ENCODE measurements at places on chromosomes 6 and 20.

GRCh38 chr6:170049641-170050561 lies 241.0 kb downstream of the DLL1 start:
- peak; percentile 1 for DNase-seq

DNA sequence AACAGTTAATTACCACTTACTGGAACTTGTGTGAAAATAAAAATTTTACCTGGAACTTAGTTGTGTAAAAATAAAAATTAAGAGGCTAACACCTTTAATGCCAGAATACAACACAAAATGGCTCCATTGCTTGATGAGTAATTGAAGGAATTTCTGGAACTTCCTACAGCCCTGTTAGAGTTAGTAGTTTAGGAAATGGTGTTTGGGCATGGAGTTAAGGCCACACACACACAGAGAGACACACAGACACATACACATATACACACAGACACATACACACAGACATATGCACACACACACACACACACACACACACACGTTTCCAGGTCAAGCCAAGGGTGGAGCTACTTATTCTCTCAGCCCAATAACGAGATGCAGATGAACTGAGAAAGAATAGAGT lies 20.6 kb upstream of the CST3 start:
- no peak for DNase-seq

- DNase-seq = no peak
Observed at GRCh38 chr6:35388772-35389352, 46.5 kb downstream of the PPARD start.

DNA sequence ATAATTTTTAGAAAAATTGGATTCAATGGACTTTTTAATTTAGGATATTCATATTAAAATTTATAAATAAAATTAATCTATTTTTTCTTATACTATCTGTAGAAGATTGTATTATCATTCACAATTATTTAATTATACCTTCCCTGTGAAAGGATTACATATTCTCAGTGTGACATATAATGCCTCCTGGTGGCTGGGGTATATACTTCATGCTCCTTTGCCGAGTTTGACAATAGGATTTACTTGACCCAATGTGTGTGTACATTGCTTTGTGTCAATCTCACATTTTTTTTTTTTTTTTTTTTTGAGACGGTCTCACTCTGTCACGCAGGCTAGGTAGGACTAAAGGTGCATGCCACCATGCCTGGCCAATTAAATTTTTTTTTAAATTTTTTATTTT lies 230.0 kb upstream of the CHD6 start:
- DNase-seq = no peak

- no peak for DNase-seq
Observed at GRCh38 chr6:5718231-5718947, 288.3 kb downstream of the NRN1 start.

DNA sequence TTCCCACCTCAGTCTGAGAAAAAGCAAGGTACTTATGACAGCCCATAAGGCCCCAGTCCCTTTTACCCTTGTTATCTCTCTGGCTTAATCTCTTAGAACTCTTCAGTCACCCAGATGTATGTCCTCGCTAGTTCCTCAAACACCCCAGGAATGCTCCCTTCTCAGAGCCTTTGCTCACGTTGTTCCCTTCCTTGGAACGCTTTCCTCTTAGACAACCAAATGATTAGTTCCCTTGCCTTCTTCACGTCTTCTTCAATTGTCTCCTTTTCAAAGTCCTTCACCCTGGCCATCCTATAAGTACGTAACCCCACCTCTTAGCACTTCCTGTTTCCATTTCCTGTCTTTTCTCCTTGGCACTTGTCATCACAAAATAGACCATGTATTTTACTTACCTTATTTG lies 1.1 kb upstream of the APOBEC2 start:
- DNase-seq = no peak

GRCh38 chr6:79687759-79688158 lies 56.6 kb downstream of the SH3BGRL2 start:
- DNase-seq = no peak

DNA sequence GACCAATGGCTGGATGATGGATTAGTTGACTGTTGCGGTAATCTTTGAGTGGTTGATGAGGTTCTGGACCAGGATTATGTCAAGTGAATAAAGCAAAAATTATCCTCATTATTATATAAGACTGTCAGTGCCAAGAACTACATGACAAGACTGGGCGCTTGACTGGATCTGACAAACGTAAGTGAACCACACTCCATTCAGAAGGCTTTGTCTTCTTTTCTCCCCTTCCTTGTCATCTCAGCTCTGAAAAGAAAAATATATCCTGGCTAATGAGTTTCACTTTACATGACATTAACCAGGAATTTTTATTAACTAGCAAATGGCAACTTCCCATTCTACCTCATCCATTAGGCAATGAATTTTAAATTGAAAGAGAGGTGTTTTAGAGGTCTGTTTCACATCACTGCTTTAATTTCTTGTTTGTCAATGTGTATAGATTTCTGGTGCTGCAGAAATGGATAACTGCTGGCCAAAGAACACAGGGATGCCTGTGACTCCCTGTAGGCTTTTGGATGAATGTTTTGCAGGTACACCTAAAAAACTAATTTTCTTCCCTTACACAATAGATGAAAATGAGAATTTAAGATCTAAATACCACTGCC lies 150.1 kb downstream of the ELOVL4 start:
- DNase-seq = no peak

- no peak for DNase-seq
Observed at GRCh38 chr20:19440660-19441527, 228.5 kb downstream of the SLC24A3 start.

GRCh38 chr20:2305479-2305878 lies 9.7 kb downstream of the TGM3 start:
- DNase-seq = no peak

DNA sequence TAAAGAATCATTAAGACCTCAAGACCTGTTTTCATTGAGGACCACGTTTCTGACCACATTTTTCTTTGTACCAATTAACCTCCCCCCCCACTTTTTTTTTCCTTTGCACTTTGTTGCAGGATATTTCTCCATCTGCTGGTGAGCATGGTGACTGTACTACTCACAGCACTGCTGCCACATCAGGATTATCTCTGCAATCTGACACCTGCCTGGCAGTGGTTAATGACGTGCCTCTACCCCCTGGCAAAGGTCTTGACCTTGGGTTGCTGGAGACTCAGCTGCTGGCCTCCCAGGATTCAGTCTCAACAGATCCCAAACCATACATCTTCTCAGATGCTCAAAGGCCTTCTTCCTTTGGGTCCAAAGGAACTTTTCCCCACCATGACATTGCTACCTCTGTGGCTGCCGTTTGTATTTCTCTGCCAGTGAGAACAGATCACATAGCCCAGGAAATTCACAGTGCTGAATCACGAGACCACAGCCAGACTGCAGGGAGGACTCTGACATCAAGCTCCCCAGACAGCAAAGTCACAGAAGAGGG lies 46.6 kb upstream of the EDN3 start:
- no peak for DNase-seq

DNA sequence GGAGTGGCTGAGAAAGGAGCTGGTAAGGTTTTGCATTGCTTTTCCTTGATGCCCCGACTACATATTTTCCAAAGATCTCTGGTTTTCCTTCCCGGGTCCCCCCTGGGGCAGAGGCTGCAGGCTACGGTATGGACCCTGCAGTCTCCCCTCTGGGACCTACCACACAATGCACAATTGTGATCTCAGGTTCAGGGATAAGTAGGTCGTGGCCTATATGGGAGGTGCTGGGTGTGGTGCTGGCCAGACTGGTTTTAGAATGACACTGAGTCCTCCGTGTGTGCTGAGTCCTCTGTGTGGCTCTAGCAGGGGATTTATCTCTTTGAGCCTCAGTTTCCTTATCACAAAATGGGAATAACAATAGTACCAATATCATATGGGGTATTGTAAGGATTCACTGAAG lies 376 bp downstream of the C20orf202 start:
- DNase-seq = no peak

GRCh38 chr6:139349464-139350020 lies 24.9 kb downstream of the CITED2 start:
- no peak for DNase-seq

- no peak for DNase-seq
Observed at GRCh38 chr20:42740226-42740870, 449.4 kb downstream of the PTPRT start.

GRCh38 chr6:1903780-1904465 lies 294.2 kb downstream of the FOXC1 start:
- DNase-seq = no peak

- peak; percentile 39 for DNase-seq
Observed at GRCh38 chr6:37794825-37795224, 24.7 kb upstream of the ZFAND3 start.

- DNase-seq = no peak
Observed at GRCh38 chr20:10565922-10566897, 107.6 kb downstream of the JAG1 start.

DNA sequence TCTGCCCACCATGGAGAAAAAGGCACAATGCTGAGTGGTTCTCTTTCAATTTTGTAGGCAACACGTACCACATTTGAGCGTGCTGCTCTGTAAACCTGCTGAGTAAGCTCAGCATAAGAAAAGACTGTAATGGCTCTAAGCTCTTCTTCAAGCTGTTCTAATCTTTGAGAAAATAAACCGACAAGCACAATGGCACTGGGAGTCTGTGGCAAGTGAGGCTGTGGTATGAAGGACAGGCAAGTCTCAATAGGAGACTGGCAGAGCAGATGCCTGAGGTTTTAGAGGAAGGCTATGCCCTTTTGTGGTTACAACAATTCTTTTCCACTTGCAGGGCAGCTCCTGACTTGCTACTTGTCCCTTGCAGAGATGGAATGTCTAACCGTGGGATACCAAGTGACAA lies 136.7 kb upstream of the EXOC2 start:
- no peak for DNase-seq

- no peak for DNase-seq
Observed at GRCh38 chr6:165090242-165090641, 219.2 kb downstream of the C6orf118 start.

GRCh38 chr6:105499931-105500330 lies 97.0 kb upstream of the PREP start:
- no peak for DNase-seq

- DNase-seq = no peak
Observed at GRCh38 chr6:4380881-4381281, 245.5 kb upstream of the ECI2 start.

GRCh38 chr6:30160785-30161531 lies at the start of gene TRIM10:
TSS of gene TRIM10 (minus strand) at chr6:30161211. CDS start at chr6:30160858, 353 bp downstream.
- no peak for DNase-seq

- DNase-seq = no peak
Observed at GRCh38 chr6:22102671-22103070, 194.2 kb downstream of the PRL start.

DNA sequence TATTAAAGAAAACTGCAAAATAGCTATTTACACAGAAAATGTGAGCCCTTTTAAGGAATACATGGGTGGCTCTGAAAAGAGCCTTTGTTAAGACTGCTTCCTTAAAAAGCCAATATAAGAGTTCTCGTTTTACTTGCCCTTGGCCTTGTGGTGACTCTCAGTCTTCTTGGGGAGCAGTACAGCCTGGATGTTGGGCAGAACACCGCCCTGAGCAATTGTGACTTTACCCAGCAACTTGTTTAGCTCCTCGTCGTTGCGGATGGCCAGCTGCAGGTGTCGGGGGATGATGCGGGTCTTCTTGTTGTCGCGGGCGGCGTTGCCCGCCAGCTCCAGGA lies 111.5 kb downstream of the HFE start:
- DNase-seq = peak; percentile 66

DNA sequence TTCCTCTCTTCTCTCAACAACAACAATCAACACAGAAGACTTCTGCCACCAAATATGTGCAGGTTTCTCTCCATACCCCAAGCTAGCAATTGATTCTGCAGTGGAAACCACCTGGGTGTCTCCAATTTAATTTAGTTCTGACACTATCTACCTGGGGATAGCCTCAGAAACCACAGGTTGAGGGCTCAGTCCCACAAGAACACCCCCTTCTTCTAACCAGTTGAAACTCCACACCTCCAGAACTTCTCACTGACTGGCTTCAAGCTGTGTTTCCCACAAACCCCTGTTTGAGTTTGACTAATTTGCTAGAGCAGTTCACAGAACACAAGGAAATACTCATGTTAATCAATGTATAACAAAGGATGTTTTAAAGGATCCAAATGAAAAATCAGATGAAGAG lies 52.5 kb upstream of the SPTLC3 start:
- no peak for DNase-seq

- no peak for DNase-seq
Observed at GRCh38 chr6:10403385-10404106, 11.3 kb downstream of the TFAP2A start.

DNA sequence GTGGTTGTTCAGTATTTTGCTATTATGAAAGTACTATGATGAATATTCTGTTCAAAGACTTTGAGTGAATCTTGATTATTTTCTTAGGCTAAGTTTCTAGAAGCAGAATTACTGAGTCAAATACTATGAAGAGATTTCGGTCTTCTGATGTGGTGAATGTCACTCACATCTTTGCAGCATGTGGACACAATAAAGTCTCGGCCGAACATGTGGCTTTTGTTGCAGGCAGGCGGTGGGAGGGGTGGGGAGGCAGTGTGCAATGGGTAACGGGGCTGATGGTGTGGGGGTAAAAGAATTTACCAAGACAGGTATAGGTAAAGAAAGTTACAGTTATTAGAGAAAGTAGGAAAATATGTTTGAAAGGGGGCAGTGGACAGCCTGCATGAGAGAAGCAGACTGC lies 156.4 kb upstream of the DTNBP1 start:
- no peak for DNase-seq

- no peak for DNase-seq
Observed at GRCh38 chr20:55704458-55704857, 300.9 kb downstream of the CBLN4 start.

GRCh38 chr20:57522380-57523140 lies 2.4 kb downstream of the CTCFL start:
- DNase-seq = no peak

DNA sequence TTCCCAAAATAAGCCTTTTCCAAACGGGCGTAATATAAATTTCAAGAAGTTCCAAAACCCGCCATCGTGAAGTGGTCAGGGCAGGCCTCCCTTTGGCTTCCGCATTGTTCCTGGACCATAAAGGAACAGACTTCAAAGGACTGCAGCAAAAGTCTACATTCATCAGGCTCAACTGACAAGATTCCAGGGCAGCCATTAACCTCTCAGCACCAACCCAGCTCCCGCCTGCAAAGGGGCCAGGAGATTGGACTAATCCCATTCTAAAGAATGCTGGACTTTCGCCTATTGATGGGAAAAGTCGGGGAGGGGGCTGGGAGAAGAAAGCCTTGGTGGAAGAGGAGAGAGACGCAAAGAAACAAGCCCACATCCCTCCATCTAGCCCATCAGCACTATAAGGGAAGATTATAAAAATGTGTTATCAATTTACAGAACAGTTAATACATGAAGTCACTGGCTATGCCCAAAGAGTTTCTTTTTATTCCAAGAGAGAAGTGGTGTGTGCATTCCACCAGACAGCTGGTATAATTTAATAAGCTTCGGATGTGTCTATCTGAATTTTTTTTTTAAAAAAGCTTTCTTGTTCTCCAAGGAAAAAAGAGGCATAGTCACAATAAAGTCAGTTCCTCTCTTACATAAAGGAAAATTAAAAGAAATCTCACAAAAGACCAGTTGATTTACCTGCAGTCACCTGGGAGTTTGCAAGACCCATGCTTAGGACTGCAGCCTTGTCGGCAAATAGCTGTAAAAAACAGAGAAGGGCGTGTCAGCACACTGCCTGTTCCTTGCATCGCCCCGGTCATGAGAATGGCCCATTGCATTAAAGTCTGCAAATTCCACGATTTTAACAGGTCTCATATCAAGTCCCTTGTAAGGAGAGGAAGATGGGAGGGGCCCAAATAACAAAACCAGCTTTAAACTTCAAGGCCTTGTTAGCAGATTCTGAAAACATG lies 17.8 kb downstream of the JAG1 start:
- no peak for DNase-seq

GRCh38 chr6:52301326-52301725 lies 16.8 kb upstream of the MCM3 start:
- no peak for DNase-seq

- DNase-seq = no peak
Observed at GRCh38 chr6:88708197-88708744, 255.1 kb downstream of the RNGTT start.

Data from astrocyte of the spinal cord (primary cell).